Left ventricle myocardium inferior (tissue), 1 donor: ENCODE measurements at places on chromosomes 1 and 21.

GRCh38 chr1:5595531-5596170, 396.6 kb downstream of the NPHP4 start:
- no peak for DNase-seq

- peak; percentile 64 for DNase-seq
Measured at GRCh38 chr1:15948595-15949452, 27.1 kb downstream of the ZBTB17 start.

GRCh38 chr1:168476588-168477385, 67.0 kb downstream of the XCL2 start:
- no peak for DNase-seq

DNA sequence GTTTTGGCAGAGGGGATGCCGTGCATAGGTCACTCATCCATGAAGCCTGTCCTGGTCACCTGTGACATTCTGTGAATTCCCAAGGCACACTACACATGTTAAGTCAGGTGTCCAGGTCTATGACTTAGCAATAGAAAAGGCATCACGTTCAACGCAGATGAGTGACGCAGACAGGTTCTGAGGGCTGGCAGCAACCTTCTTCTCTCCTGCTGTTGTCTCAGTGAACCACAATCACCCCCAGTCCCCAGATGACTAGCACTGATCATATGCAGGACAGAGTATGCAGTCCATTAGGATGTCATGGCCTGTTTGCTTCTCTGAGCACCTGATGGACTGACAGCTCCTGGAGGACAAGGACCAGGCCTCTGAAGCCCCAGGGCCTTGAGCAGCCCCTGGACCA, 157.8 kb upstream of the KAZN start:
- no peak for DNase-seq

GRCh38 chr21:45941338-45941710, 40.2 kb upstream of the COL6A1 start:
- no peak for DNase-seq

DNA sequence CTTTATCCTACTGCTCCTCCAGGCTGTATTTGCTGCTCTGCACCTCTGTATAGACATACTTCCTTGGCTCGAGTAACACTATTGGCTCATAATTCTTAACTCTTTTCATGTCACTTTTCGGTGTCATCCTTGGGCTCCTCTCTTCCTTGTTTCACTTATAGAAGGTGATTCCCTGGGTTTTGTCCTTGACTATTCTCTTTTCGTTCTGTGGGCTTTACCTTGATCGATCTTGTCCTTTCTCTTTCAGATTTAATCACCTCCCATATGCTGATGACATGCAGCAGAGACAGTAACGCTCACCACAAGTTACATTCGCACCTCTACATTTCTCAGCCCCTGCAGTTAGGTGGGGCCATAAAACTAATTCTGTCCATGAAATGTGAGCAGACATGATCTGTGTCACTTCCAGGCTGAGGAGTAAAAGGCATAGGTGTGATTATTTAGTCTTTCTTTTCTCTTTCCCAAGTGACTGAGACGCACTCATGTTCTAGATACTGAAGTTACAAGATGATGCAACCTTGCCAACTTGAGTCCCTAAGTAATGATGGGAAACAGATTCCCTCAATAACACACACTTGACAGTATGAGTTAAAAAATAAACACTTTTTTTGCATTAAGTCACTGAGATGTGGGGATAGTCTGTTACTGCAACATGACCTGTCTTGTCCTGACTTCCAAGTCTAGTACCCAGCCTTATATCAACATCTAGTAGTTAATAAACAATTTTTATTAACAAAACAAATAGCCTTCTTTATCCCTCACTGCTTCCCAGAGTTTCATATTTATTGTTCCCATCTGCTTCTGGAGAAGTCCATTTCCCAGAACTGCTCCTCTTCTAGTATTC, 49.9 kb upstream of the HAO2 start:
- DNase-seq = no peak

GRCh38 chr1:6028042-6028850, 17.4 kb upstream of the KCNAB2 start:
- DNase-seq = no peak

- no peak for DNase-seq
Measured at GRCh38 chr1:147545133-147545532, 3.8 kb downstream of the BCL9 start.

DNA sequence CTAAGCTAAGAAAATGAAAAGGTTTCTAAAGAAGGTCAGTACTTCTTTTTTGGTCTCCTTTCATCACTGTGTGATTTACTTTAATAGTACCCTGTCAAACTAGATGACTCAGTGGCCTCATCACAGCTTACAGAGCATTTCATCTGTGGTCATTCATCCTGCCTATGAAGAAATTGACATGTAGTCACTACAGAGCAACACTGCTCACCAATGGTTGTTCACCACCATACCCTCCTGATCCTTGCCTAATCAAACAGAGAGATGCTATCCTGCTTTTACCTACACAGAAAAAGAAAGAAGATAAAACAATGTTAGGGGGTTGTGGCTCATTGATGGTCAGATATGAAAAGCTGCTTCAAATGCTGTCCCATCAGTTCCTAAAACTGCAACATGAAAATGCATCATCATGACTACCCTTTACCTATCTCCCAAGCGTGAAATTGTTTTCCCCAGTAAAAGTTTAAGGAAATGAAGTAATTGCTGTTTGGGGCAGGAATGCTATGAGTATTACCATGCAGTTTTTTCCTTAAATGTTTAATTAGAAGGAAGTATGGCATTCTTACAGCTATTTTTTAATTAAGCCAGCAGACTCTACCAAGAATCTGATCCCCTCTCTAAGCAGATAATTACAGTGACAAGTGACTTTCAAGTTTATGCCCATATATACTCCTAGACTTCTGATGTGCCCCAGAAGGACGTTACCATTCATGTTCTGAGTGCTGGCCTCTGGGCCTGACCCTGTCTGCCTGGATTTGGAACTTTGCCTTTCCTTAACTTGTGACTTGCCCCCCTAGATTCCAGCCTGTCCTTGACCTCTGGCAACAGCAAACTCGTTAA, 46.1 kb upstream of the FBXO28 start:
- no peak for DNase-seq

GRCh38 chr1:236289492-236290131, 7.9 kb upstream of the ERO1B start:
- no peak for DNase-seq

DNA sequence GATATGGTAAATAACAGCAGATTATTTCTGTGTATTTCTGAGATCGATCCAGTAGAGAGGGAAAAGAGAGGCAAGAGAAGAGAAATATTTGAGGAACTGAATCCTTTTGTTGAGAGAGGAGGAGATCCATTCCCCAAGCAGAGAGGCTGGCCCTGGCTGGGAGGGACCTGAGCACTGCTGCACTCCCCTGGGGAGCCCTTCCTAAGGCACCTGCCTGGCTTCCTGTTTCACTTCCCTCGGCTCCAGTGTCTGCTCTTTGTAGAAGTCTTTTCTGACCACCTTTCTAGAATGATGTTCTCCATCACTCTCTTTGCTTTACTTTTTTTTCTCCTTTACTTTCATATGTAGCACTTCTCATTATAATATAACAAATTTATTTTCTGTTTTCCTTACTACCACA, 42.3 kb upstream of the SLC6A9 start:
- DNase-seq = no peak
